Stimulated activated CD4-positive, alpha-beta T cell treated with anti-CD3 and anti-CD28 coated beads, TNF-alpha, amount 100 ng/mL, for 48 hours (primary cell): ENCODE measurements at places on chromosomes 7 and 10.

DNA sequence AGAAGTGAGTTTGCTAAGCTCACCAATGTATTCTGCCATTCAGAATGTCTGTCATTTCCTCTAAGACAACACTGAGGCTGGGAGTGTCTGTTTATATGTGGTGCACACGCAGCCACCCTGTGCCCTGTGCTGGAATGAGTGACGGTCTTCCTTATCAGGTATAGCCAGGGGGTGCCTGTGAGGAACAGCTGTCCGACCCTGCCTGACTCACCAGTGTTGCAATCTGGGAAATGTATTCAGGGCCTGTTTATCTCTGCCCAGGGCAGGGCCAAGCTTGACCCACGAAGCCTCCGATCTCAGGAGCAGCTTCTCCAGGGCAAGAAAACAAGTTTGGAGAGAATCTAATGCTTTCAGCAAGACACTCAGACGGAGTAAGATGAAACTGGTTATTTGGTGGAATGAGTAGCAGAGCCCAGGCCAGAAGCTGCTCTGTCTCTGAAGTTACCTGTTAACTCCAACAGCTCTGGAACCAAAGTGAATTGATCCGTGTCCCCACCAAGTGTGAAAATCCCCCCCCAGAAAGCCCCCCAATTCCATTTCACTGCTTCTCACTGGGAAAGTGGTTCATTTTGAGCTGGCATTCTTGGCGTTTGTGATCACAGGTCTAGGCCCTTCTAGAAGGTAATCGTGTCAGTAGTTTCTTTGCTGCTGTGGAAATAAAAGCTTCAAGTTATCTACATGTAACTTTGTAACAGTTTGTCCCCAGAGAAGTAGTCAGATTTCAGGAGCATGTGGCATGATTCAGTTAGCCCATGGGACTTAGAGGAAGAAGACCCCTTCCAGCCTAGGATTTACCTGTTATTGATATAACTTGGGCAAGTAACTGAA lies 6.1 kb upstream of the UBE2H start:
- no peak for DNase-seq

GRCh38 chr7:137020351-137020750 lies 151.9 kb downstream of the CHRM2 start:
- DNase-seq: no peak

GRCh38 chr10:73886661-73887293 lies 12.4 kb upstream of the CAMK2G start:
- DNase-seq: no peak

- DNase-seq: no peak
These were observed 9.9 kb upstream of the DOCK1 start for GRCh38 chr10:126895214-126895781.

GRCh38 chr10:99711129-99711719 lies 20.7 kb downstream of the COX15 start:
- peak; percentile 20 for DNase-seq

DNA sequence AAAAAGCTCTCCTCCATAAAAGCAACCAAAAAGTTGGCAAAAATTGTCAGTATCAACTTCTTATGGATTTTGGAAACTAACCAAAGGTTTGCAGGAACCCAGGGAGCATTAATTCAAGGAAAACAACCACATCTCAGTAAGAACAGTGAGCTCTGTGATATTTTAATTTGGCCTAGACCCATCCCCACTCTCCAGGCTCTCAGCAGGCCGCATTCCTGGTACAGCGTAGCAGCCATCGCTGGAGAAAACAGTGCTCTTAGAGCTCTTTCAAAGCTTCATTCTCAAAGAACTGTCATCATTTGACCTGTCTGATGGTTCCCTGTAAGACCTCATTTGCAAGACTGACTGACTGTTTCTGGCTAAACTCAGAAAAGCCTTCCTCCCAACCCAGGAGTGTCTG lies 81.9 kb downstream of the NUDCD3 start:
- DNase-seq: no peak

DNA sequence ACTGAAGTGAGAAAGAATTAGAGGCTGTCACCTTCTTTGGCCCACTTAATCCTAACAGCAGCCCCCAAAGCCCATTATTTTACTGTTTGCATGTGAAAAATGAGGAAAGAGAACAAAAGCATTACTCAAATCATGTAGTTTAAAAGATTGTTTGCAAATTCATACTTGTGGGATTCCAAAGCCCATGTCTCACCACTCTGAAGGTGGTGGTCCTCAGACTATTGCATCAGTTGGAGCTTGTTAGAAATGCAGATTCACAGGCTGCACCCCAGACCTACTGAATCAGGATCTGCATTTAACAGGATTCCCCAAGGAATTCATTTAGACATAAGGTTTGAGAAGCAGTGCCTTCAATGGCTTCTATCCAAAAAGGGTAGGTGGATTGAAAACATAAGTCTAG lies 93.7 kb upstream of the PDE1C start:
- DNase-seq: no peak

- no peak for DNase-seq
These were observed 126.5 kb downstream of the CUBN start for GRCh38 chr10:17003151-17003550.

- no peak for DNase-seq
These were observed 190.3 kb downstream of the GALNT17 start for GRCh38 chr7:71322201-71322600.

DNA sequence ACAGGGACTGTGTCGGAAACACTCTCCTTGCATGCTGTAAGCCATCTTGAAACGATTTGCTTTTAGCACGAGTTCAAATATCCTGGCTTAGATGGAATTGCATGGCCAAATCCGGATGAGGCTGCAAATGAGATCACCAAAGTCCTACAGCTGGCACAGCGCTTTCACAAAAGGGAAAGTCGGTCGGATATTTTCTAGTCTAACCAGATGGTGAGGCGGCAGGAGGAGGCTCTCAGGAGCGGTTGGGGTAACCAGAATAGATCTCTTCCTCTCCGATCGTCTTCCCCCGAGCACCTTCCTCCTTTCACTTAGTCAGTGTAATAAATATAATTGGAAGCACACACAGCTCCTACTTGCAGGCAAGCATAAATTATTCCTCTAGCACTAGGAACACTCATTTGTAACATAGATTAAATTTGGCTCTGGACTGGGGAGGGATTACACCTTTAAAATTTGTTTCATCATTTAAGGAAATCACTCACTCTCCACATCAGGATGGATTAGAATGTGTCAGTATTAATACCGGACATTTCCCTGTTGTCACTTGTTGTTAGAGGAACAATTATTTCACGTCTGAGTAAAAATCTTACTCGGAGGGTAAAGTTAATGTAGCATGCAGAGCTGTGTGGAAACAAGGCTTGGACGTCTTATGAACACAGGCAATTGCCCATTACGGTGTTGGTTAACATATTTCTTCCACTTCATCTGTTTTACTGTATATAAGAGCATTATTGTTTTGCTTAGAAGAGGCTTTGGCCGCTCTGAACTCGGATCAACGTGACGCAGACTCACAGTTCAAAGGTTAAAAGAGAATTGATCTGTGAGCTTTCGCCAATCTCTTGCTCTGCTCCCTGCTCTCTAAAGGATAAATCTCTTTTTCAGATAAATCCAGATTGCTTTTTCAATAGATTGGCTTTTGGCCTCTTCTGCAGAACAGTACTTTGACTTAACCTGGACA lies 857.9 kb downstream of the TYW1 start:
- DNase-seq: no peak

DNA sequence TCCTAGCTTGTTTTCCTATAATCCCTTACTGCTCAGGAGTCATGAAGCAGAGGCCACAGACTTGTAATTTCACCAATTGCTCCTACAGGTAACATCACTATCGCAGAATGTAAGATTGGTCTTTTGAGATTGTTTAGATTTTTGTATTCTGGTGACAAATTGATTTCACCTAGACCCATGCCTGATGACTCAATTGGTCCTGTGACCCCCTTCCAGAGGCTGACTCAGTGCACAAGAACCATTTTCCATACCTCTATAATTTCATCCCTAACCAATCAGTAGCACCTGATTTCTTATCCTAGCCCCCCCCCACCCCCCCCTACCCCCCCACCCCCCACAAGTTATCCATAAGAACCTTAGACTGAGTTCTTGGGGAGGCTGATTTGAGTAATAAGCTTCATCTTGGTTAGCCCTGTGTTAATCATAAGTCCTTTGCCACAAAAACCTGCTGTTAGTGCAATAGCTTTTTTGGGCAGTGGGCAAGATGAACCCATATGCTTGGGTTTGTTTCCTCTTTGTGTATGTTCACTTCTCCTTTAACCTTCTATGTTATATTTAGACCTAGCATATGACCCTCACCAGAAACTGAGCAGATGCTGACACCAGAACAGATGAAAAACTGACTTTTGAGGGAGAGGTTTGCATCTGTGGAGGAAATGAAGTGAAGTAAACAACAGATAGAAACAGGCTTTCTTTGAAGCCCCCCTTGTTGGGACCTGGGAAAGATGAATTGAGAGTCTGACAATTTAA lies 187.1 kb downstream of the KIF20B start:
- no peak for DNase-seq

DNA sequence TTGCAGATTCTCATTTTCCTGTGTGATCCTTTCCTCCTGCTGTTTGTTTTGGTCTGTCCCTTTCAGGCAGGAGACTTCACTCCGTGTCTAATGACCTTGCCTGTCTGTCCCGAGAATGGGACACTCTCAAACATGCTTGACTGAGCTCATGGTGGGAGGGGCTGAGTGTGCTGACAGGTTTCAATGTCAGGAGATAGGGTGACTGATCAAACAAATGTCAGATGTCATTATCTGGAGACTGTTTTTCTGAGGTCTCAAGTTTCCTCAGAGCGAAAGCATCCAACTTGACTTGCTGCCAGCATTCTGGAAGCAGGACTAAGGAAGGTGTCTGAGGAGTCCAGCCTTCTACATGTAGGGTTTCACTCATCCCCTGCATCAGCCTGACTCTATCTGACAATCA lies 228.8 kb upstream of the KIAA1217 start:
- DNase-seq: no peak

- DNase-seq: no peak
These were observed 63.5 kb downstream of the PRKAG2 start for GRCh38 chr7:151813445-151813844.

- no peak for DNase-seq
These were observed 11.5 kb upstream of the GATA3 start for GRCh38 chr10:8042721-8043568.

- DNase-seq: no peak
These were observed 1.3 kb downstream of the C10orf90 start for GRCh38 chr10:126669168-126669567.

DNA sequence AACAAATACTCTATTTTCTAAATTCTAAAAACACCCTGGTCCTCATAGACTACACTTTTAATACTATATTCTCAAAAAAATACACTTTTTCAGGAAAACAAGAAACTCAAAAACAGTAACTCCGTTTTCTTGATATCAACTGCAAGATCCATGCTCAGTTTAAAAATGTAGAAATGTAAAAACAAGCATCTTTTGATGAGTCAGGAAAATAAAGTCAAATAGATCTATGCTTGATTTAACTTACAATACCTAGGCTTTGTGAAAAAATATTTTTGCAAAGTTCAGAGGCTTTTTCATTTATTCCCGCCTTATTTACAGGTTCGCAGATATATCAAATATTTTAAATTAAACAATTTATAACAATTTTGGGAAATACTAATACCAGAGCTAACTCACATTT lies 33.6 kb downstream of the POT1 start:
- DNase-seq: no peak
